T follicular helper cell (primary cell): ENCODE measurements at places on chromosomes 2 and 18.

- no peak for DNase-seq
Observed at GRCh38 chr2:150937030-150937429, 324.6 kb downstream of the RBM43 start.

DNA sequence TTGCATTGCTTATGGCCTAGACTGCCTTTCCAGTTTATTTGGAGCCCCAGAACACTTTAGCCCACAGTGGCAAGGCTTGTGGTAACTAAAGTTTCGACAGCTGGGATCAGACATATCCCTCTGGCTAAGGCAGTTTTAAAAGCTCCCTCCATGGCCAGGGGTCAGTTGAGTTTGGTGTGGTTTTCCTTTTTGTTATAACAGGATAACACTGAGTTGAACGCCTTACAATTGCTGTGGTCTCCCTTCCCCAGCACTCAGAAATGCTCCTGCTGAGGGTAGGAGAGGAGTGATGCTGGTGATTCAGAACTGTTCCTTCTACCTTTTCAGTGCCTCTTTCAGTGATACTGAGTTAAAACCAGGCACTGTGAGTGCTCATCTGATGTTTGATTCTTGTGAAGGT lies 182.6 kb downstream of the GULP1 start:
- no peak for DNase-seq

- no peak for DNase-seq
Observed at GRCh38 chr18:53883771-53884170, 340.7 kb downstream of the MBD2 start.

GRCh38 chr18:65329010-65329409 lies 421.8 kb upstream of the CDH7 start:
- DNase-seq = no peak

- no peak for DNase-seq
Observed at GRCh38 chr18:10937743-10938640, 211.4 kb downstream of the PIEZO2 start.

DNA sequence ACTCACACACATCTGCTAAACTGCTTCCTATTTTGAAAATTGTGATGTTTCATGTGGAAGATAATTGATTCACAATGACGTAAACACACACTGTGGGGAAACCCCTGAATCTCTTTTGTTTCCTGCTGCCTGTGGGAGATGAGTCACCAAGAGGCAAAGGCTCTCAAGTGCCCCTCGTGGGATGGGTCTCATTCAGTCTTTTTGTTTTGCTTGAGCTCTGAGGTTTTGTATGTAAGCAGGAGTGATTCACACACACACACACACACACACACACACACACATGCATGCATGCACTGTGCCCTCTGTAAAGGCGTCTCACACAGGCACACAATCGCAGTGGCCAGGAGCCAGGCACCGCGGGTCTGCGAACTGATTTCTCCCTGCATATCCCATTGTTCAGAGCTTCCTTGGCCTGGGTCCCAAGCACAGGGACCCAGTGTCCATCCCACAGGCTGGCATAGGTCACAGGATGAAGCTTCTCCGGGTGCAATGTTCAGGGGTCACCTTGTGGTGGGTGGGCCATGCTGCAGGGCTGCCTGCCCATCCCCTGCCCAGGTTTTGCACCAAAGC lies 12.1 kb upstream of the ARHGEF4 start:
- DNase-seq = peak; percentile 57

DNA sequence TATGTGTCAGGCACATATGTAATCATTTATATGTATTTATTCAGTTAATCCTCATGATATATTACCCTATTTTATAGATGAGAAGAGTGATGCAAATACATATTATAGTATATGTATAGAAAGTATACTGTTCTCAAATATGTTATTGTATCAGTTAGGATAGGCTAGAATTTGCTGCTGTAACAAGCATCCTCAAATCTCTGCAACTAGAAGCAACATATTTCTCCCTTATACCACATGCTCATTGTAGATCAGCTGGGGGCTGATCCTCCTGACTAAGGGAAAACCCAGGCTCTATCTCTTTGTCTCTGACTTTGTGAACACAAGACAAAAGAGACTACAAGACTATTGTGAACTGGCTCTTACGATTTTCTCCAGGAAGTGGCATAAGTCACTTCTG lies 24.8 kb upstream of the HS6ST1 start:
- DNase-seq = no peak

- no peak for DNase-seq
Observed at GRCh38 chr2:239522002-239522739, 121.4 kb upstream of the HDAC4 start.

DNA sequence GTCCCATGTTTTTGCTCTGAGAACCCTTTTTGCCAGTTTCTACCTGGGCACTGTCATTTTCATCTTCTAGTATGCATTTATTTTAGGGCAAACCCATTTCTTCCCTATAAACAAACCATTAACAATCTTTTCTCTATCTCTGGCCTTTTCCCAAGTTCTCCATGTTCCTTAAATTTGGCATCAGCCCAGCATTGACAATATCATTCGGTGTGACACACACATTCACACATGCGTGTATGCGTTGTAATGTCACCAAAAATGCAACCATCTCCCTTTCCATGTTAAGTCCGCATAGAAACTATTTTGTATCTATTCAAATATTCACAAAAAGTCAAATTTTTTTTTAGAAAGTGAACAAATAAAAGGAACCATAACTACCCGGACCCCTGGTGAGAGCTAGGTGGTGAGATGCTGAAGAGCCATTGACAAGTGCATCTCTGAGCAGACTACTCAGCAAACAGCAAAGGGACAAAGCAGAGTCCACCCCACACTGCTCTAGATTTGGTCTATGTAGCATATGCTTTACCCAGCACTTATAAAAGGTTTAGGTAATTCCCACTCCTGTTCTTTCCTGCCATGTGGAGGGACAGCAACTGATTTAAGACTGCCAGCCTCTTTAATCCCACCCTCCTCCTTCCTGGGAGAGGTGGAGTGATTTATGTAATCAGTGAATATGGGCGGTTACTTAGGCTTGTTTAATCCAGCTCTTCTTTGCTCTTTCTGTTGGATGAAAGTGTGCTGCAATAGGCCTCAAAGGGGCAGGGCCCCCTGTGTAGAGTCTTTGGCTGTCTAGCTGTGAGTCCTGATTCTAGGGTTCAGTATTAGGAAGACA lies 124.1 kb downstream of the METTL8 start:
- DNase-seq = no peak

GRCh38 chr2:158904627-158905177 lies 63.7 kb upstream of the TANC1 start:
- DNase-seq = no peak

DNA sequence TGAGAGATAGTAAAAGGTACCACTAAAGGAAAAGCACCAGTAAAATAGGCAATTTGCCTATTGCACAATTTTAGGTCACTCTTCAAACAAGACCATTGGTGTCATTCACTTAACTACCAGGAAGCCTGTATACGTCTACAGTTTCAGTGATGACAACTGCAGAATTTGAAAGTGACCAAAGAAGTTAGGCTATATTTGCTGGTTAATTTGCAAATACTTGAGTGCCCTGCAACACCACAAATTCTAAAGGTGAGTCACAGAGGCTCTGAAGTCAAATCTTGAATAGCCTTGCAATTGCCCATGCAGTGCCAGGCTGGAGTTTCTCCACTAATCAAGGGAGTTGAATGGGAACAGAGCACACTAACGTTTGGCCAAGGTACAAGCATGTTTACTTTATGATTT lies 128.7 kb upstream of the CCDC68 start:
- DNase-seq = no peak

GRCh38 chr2:28216331-28216730 lies 176.3 kb upstream of the FOSL2 start:
- DNase-seq = no peak

DNA sequence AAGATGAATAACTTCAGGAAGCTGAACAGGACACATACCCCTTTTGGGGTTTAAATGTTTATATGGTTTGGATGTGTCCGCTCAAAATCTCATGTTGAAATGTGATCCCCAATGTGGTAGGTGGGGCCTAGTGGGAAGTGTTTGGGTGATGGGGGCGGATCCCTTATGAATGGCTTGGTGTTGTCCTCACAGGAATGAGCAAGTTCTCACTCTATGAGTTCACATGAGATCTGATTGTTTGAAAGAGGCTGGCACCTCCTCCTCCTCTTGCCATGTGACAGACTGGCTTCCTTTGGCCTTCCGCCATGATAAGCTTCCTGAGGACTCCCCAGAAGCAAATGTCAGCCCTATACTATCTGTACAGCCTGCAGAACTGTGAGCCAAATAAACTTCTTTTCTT lies 88.6 kb upstream of the ZNF532 start:
- no peak for DNase-seq

GRCh38 chr2:10305254-10305635 lies 2.5 kb downstream of the HPCAL1 start:
- DNase-seq = peak; percentile 15

- DNase-seq = no peak
Observed at GRCh38 chr18:66994790-66995189, 390.9 kb upstream of the CDH19 start.

DNA sequence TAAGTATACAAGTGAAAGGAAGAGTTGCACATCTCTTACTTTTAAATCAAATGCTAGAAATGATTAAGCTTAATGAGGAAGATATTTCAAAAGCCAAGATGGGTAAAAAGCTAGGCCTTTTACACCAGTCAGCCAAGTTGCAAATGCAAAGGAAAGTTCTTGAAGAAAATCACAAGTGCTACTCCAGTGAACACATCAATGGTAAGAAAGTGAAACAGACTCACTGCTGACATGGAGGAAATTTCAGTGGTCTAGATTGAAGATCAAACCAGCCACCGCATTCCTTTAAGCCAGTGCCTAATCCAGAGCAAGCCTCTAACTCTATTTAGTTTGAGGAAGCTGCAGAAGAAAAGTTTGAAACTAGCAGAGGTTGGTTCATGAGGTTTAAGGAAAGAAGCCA lies 79.1 kb downstream of the RBBP8 start:
- DNase-seq = no peak

- no peak for DNase-seq
Observed at GRCh38 chr2:240635998-240636547, 10.8 kb downstream of the GPR35 start.

GRCh38 chr2:236156095-236156859 lies 11.9 kb downstream of the GBX2 start:
- DNase-seq = no peak

DNA sequence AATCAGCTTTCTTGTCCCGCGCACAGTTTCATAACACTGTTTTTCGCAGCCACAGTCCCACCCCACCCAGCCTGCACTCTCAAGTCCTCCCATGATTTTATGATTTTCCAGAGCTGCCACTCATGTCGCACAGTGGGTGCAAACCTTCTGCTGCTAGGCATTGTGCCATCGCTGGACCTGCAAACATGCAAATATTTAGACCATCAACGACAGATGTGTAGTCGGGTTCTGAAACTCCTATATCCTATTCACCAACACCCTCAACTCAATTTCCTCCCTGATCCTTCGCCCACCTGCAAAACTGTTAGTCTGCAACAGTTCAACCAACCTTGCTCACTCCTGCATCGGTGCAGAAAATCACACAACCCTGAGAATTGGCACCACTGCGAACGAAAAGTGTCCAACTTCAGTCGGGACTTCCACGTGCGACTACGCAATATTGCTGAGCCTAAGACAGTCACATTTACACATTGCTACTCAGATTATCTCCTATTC lies 871 bp upstream of the ALS2 start:
- DNase-seq = no peak

DNA sequence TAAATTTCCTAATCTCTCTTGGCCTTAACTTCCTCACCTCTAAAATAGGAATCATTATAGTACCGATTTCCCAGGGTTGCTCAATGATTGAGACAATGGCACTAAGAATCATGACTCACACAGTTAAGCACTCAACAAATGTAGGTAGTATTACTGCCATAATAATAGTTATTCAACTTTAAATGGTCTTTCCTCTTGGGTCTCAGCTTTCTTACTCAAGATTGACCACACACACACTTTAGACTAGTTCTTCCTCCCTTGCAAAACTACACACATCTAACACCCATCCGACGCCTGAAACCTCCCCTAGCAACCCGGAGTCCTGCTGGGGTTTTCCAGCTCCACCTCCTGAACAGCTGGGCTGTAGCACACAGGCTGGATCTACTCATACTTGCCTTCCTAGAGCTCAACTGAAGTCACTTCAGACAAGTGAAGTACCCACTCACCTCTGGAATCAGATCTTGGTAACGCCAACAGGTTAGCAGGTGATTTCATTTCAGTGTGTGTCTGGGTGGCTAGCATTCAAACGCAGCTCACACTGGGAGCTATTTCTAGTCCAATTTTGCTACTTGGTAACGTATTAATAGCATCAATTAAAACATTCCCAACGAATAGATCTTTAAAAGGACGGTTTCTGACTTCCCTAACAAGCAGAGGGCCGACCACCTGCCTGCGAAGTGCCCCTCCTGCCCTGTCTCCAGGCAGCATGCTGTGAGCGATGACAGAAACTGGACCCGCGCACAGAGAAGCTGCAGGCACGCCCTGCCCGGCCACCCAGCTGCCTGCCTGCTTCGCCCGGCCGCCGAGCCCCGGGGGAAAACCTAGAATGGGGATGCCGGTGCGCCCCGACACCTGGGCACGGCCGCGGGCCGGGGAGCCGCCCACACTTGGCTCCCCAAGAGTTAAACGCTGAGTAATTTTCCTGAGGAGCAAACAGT lies 1.1 kb downstream of the UXS1 start:
- DNase-seq = no peak

GRCh38 chr2:234494361-234495250 lies 2.3 kb downstream of the ARL4C start:
- DNase-seq = no peak

DNA sequence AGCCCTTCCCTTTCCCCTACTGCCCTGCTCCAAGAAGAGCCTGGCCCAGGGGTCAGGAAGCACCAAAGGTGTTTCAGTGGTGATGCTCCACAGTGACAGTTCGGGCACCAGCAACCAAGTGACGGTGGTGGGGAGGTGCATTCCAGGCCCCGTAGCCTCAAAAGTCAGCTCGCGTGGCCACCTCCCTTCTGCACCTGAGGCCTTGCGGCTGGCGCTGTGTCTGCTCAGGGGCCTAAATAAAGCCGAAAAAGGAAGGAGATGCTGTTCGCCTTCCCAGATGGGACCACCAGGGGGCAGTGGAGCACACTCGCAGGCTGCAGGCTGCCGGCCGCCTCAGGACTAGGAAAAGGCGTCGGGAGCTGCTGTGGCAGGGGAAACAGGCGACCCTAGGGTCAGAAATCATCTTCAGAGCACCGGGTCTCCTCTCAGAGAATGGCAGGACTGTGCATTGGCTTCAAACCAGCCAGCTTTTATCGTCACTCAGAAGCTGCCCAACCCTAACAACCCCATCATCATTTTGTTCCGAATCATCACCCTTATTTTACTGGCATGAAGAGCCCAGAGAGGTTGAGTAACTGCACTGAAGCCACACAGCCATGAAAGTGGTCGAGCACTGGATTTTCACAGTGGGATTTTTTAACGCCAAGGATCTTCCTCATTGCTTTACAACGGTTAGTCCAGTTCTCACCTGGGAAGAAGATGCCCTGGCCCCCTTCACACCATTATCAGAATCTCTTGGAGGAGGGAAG lies 213.0 kb upstream of the CELF4 start:
- DNase-seq = no peak

GRCh38 chr2:98334439-98335078 lies 11.7 kb upstream of the CNGA3 start:
- no peak for DNase-seq

GRCh38 chr2:144944546-144945220 lies 424.8 kb upstream of the ZEB2 start:
- no peak for DNase-seq
